ENCODE measurements at places on chromosomes 6 and 20. TPM values are rescaled to one million over a fixed set of nuclear protein-coding genes. Genes with fewer than 3 reads are reported as not detected.

The WFDC12 gene
- total RNA-seq: not detected

The TSBP1 gene
- total RNA-seq: not detected

The POPDC3 gene
- 35.5 TPM for total RNA-seq

The SENP6 gene
- 67.4 TPM for total RNA-seq

The PDYN gene
- not detected for total RNA-seq

GRCh38 chr6:110674096-110674495, 141.2 kb downstream of the CDK19 start:
- DNase-seq: no peak

GRCh38 chr6:128519132-128519930, 1.1 kb downstream of the PTPRK start:
- DNase-seq: peak; percentile 46

GRCh38 chr6:127383988-127384387, 40.6 kb upstream of the ECHDC1 start:
- no peak for DNase-seq

- no peak for DNase-seq
Measured at GRCh38 chr6:121223930-121224329, 110.3 kb downstream of the TBC1D32 start.

GRCh38 chr20:62825986-62826645, 9.3 kb downstream of the COL9A3 start:
- DNase-seq: peak; percentile 14

- DNase-seq: no peak
Measured at GRCh38 chr6:118584911-118585310, 36.8 kb downstream of the PLN start.

DNA sequence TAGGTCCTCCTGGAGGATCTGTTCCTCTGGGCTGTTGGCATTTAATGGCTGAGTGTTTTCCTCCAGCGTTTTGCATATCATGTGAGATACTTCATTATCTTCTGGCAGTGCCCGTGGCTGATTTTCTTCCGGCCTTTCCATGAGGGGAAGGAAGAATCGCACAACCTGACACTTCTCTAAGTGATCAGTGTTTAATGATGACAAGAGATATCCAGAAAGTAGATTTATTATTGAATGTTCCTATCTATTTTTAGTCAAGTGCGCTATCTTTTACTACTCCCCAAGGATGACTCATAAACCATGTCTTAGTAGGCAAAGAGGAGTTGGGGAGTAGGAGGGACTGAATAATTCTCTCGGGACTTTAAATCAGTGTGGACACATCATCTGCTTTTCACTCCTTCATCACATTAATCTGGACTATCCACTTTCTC, 149.7 kb downstream of the PLCB4 start:
- DNase-seq: no peak

DNA sequence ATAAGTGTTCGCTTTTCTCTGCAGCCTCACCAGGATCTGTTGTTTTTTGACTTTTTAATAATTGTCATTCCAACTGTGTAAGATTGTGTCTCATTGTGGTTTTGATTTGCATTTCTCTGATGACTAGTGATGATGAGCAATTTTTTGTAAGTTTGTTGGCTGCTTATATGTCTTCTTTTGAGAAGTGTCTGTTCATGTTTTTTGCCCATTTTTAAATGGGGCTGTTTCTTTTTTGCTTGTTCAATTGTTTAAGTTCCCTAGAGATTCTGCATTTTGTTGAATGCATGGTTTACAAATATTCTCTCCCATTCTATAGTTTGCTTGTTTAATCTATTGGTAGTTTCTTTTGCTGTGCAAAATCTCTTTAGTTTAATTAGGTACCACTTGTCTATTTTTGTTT, 295.9 kb downstream of the PACRG start:
- no peak for DNase-seq
